NCI-H1436 treated with DMSO at 0.1 percent for 48 hours (cell line): ENCODE measurements at places on chromosomes 11 and 22.

DNA sequence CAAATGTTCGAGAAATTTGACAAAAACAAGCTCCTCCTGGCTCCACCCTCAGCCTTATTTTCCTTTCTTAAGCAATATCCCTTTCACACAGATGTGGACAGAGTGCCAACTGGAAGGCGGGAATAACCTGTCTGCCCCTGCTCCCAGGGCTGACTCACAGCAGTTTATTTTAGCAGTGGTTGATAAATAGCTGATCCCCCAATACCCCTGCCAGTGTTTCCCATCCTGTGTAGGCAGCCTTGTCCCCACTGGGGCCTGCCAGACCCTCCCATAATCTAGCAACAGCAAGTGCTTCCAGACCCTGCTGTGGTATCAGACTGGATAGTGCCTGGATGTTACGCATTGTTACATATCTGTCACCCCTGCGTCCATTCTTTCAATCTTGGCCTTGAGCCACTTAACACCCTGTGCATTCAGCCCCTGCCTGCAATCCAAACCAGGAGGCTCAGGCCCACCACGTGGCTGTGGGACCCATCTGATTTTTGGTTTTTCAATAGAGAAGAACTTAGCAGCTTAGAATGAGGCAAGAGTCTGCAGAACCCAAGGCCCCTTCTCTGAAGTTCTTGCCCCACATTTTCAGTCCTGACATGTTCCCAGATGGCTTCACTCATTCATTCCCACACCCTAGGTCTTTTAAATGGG is 53.7 kb downstream of the PARVA start:
- no peak for DNase-seq

GRCh38 chr22:20752873-20753272 is 21.0 kb upstream of the SERPIND1 start:
- no peak for DNase-seq

GRCh38 chr11:111729071-111729830 is 36.9 kb downstream of the PPP2R1B start:
- no peak for DNase-seq

- peak; percentile 79 for DNase-seq
These were observed 593 bp upstream of the POLDIP3 start for GRCh38 chr22:42615092-42615859.

- no peak for DNase-seq
These were observed 385.5 kb upstream of the ANO5 start for GRCh38 chr11:21807350-21807749.

GRCh38 chr22:37747715-37748100 is 50.9 kb downstream of the TRIOBP start:
- no peak for DNase-seq

DNA sequence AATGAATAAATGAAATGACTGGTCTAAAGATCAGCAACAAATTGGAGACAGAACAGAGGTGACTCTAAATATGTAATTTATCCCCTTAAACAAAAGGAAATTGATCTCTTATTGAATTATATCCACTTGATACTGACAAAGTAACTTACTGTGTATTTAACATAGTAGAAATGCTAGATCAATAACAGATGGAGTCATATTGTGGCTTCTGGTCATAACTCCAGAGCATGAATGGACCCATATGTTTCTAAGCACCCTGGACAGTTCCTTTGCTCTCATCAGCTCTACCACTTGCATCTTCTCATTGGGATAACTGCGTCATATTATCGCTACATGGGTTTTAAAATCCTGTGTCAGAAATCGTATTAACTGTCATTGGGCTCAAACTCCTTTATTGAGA is 222.3 kb downstream of the ETS1 start:
- DNase-seq, result no peak

DNA sequence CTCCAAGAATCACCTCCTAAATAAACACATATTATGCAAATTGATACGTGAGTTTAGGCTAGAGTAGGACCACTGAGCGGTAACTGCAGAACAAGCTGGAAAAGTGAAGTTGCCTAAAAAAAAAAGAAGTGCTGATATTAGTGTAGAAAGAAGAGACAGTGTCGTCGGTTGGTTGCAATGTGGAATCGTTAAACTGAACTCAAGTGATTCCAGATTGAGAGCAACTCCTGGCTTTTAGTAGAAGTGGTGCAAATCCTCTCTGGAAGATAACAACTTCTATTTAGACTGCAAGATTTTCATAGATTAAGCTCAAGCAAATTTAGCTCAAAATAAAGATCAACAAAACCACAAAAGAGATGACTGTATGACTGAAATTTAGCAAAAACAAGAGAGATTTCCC is 97.0 kb upstream of the PGR start:
- no peak for DNase-seq

DNA sequence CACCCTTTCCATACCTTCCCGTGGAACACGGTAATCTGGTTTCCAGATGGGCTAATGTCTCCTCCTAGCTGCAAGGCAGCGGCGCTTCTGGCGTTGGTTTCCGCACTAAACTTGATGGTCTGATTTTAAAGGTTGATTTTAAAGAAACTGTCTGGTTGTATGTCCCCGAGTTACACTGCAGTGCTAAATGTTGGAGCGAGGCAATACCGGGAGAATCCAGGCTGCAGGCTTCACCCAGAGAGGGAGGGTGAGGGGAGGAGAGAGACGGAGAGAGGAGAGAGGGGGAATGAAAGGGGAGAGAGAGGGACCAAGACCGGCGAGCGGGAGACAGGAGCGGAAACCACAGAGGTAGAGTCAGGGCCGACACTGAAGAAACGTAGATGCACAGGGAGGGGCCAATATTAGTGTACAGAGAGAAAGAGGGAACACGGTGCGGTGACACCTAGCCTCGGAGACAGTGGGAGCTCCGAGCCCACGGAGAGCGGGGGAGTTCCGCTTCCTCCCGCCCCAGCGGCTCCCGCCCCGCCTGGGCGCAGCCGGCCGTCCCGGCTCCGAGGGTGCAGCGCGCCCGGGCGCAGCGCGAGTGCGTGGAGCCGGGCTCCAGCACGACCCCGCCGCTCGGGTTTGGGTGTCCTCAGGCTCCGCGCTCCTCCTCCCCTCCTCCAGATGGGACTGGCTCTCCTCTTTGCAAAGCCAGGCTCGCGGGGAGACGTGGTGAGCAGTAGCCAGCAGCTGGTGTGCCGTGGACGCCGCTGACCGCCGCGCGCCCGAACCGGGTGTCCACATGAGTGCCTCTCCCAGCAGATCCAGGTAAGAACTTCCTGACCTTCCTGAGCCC is 71.9 kb upstream of the GRAMD1B start:
- DNase-seq, result no peak

GRCh38 chr22:24992946-24993345 is 40.4 kb downstream of the KIAA1671 start:
- no peak for DNase-seq

- no peak for DNase-seq
These were observed 91.0 kb upstream of the CARD18 start for GRCh38 chr11:105230586-105230985.

DNA sequence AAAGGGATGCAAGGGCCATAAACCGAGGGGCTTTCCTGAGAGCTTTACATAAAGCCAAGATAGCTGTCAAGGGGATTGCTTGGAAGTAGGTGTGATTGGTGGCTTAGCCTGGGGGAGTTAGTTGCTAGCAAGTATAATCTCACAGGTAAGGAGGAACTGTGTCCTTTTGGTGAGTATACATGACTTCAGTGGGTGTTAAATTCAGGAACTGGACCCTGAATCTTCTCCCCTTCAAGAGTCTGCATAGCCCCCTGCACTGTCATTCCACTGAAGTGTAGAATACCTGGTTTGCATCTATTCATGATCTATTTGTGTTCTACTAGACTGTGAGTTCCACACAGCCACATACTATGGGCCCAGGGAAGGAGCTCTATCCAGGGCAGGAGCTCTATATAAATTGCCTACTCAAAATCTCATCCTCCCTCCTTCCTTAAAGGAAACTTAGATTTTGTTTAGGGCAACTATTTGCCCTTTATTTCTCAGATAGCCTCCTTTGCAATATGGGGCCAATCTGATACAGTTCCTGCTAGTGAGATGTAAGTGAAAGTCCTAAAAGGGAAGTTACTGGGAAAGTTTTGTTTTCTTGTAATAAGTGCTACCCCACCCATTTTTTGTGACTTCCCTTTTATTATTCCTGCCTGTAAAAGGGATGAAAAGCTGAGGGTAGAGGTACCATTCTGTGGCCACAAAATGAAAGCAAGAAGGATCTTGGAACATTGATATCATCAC is 120.5 kb downstream of the PGR start:
- DNase-seq, result no peak

GRCh38 chr11:33891714-33892327 is at the start of gene LMO2:
TSS of gene LMO2 (minus strand) at chr11:33892076. CDS start at chr11:33869716, 22,360 bp downstream.
- peak; percentile 87 for DNase-seq

GRCh38 chr11:111879637-111879960 is 258 bp downstream of the CFAP68 start:
- no peak for DNase-seq

- DNase-seq, result no peak
These were observed 12.5 kb downstream of the USH1C start for GRCh38 chr11:17531636-17532113.

- no peak for DNase-seq
These were observed 21.2 kb downstream of the MS4A4E start for GRCh38 chr11:60221692-60222091.

DNA sequence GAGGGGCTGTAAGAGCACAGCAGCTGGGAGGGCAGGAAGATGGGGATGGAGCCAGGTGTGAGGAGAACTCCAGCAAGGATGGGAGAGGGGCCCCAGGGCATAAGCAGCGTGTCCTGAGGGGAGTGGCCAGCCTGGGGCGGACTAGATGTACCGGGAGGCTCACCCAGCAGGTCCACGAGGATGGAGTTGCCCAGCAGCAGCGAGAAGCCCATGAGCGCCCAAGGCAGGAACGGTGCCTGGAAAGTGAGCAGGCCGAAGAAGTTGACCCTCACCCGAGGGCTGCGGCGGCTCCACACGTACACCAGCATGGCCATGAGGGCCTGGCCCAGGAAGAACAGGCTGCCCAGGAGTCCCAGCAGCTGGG is 1.3 kb downstream of the DERL3 start:
- DNase-seq, result no peak

DNA sequence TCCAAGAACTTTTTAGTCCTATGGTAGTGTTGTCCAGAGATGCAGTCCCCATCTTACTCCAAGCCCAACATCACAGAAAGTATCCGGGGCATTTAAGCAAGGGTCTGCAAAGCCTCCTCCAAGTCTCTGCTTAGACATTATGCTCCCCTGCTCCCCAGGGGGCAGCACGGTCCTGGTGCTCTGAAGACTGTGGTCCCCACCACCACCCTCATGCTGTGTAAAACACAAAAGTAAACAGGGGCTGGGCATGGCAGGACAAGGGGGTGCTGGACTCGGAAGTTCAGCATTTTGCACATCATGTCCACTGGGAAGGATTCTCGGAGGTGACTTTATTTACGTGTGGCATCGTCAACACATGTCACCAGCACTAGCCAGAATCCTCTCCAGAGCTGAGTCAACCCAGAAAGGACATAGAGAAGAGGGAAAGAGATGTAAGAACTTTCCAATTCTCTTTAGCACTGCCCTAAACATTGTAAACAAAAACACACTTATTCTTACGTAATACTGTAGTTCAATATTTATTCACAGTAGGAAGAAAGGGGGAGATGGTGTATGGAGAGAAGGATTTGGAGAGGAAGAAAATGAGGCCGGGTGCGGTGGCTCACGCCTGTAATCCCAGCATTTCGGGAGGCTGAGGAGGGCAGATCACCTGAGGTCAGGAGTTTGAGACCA is 37.7 kb downstream of the TCIRG1 start:
- DNase-seq, result no peak

GRCh38 chr11:118849825-118850224 is 33.9 kb upstream of the CXCR5 start:
- DNase-seq, result no peak

DNA sequence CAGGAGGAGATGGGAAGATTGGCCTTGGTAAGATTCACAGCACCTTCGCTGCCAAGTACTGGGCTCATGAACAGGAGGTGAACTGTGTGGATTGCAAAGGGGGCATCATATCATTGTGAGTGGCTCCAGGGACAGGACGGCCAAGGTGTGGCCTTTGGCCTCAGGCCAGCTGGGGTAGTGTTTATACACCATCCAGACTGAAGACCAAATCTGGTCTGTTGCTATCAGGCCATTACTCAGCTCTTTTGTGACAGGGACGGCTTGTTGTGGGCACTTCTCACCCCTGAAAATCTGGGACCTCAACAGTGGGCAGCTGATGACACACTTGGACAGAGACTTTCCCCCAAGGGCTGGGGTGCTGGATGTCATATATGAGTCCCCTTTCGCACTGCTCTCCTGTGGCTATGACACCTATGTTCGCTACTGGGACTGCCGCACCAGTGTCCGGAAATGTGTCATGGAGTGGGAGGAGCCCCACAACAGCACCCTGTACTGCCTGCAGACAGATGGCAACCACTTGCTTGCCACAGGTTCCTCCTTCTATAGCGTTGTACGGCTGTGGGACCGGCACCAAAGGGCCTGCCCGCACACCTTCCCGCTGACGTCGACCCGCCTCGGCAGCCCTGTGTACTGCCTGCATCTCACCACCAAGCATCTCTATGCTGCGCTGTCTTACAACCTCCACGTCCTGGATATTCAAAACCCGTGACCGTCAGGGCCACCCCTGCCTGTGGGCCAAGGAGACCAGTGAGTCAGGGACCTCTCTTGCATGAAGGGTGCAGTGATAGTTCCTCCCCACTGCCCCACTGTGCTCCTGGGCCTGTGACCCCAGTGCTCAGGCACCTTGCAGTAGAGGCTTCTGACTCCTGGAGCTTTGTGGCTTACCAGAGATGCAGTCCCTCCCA is 83.6 kb downstream of the BCR start:
- no peak for DNase-seq

DNA sequence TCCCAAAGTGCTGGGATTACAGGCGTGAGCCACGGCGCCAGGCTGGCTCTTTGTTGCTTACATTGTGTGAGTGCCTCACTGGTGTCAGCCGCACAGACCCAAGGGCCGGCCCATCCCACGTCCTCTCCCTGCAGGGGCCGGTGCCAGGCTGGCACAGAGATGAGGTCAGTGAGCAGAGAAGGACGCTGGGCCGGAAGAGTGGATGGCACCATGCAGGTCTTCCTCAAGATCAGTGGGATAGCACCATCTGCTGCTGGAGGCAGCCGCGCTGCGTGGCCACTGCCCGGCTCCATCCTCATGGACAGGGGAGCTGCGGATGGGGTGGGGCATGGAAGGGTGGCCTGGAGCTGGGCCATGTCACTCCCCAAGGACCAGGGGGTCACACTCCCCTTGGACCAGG is 22.0 kb upstream of the FGF4 start:
- no peak for DNase-seq

DNA sequence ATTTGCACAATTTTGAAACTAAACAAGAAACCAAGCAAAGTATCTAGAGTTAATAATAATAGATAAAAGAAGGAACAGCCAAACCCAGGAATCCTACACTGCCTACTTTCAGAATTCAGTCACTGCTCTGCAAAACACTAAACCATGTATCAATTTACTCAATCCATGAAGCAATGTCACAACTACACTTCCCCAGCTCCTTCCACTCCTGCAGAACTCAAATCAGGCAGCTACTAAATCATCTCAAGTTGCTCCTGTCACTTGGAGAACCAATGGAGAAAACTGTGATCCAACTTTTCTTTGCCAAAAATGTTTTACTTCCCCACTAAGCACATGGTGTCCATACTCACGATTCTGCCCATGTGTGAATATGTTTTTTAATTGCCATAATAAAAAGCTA is 24.9 kb upstream of the C11orf58 start:
- DNase-seq, result no peak
